NCI-H2227 treated with DMSO at 0.1 percent for 48 hours (cell line): ENCODE measurements at places on chromosomes 1 and 21.

DNA sequence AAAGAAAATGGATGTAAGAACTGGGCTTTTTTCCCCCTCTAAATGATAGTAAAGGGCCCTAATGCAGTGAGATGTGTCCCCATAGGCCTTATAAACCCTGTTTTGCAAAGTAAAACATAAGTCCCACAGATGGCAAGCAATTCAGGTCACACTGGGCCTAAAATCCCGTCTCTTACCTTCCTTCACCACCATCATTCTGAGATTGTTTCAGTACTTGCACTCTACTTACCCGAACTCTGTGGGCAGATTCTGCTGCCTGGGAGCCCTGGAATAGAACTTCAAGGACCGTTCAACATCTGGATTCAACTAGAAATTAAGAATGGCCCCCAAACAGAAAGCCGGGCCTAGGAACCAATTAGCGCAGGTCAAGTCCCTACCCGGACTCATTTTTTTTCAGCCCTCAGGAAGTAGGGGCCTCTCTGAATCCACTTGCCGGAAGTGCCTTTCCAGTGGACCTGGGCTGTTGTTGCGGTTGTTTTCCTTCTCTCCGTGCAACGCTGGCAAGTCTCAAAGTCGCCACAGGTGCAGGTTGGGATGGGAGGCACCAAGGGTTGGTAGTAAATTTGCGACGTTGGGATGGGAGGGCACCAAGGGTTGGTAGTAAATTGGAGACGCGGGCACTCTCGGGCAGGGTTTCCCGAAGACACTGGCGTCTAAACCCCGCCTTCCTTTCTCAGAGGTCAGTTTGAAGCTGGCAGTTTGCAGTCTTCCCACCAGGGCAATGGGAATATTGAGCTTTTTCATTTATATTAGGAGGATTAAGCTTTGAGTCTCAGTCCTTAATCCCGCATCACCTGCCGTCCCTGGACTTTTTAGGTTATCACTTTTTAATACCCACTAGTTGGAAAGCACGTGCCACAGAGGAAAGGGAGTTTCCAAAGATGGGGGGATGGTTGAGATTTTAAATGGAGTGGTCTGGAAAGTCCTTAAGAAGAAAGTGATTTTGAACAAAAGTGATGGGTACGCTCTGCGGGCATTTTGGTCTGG is at the start of gene TMEM69:
Gene TMEM69, plus strand, starts transcription at position 428 of the 987 bp plus-strand sequence. CDS start 2,888 bp downstream, outside the sequence.
- DNase-seq = peak; percentile 92

- DNase-seq = no peak
These were observed 164.2 kb downstream of the TTLL7 start for GRCh38 chr1:83834621-83835264.

- no peak for DNase-seq
These were observed 82.4 kb upstream of the LPGAT1 start for GRCh38 chr1:211912844-211913432.

DNA sequence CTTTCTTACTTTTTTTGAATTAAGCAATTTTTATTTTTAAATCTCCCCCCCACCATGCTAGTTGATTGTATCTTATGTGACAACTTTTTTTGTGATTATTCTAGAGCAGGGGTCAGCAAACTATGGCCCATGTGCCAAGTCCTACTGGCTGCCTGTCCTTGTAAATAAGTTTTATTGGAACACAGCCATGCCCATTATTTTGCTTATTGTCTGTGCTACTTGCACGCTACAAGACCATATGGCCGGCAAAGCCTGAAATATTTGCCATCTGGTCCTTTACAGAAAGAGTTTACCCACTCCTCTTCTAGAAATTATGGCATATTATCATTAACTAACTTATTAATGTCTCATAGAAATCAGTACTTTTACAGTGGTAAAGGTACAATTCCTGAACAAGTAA is 51.7 kb downstream of the AK5 start:
- no peak for DNase-seq

DNA sequence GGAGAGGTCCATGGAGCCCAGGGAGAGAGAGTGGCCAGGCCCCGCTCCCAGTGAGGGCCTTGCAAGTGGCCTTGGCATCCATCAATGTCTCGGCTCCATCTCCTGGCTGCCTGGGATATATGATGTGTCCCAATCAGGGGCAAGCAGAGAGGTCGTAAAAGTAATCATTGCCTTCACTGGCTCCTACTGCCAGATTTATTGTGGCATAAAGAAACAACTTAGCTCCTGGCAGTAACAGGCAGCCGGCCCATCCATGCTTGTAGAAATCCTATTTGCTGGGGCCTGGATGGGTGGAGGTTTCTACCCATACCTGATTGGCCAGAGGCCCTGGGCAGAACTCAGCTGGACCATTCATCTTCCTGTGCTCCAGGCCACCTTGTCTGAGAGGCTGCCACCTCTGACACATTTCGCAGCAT is 272.6 kb downstream of the MATN1 start:
- DNase-seq = no peak

GRCh38 chr1:29876902-29877301 is 640.6 kb downstream of the PTPRU start:
- DNase-seq = no peak

DNA sequence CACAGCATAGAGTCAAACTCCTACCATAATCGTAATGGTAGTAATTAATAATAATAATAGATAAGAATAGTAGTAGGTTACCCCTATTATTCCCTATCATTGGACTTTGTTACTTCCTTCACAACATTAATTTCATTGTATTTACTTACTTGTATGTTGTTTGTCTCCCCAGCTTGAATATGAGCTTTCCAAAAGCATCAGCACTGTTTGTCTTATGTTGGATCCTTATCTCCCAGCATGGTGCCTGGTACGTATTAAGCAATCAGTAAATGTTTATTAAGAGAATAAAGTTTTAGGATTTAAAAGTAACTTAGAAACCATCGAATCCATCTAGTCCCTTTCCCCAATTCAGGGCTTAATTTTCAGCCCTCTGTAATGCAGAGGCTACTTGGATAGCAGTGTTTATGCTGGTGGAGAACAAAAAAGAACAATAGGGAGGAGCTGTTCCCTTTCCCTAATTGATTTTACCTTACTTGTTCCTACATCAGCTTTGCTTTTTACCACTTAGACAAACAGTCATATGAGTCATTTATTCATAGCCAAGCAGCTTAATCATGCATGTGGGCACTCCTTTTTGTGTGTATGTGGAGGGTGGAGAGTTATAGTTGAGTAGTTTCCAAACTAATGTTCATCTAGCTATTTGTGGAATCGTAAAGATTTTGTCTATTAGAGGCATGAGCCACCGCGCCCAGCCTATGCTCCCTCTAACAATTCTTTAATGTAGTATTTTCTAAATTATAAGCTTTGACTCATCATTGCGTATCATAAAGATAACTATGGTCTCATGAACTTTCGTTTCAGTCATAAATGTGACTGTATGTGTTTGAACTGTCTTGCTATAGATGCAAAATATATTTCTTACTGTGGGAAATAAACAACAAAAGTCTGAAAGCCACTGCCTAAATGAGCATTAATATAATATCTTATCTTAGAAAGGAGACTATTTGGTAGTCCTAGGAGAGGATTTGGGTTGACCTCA is 20.9 kb upstream of the DR1 start:
- DNase-seq = no peak

DNA sequence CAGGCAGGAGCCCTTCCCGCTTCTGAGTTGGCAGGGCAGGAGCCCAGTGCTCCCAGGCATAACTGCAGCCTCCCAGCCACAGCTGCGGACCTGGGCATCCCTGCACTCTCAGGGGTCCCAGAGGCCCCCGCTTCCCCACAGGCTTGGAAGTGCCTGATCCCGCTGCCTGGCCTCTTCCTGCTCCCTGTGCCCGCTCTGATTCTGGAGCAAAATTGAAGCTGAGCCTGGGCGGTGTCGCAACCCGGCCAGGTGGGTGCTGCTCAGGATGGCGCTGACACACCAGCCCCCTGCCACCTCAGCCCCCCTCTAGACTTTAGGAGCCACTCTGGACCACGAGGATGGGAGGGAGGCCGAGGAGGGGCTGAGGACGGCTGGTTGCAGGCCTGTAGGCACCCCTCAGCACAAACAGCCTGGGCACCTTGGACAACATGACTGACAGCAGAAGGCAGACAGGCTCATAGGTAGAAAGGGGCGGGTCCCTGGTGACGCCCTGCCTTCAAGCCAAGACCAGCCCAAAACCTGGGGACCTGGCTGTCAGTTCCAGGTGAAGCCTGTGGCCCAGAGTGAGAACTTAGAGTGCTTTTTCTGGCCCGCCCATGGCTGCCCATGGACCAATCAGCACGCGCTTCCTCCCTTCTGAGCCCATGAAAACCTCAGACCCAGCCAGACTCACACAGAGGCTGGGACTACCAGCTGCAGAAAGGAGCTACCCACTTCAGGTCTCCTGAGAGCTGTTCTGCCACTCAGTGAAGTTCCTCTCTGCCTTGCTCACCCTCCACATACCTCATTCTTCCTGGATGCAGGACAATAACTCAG is 7.2 kb downstream of the HLCS start:
- no peak for DNase-seq

DNA sequence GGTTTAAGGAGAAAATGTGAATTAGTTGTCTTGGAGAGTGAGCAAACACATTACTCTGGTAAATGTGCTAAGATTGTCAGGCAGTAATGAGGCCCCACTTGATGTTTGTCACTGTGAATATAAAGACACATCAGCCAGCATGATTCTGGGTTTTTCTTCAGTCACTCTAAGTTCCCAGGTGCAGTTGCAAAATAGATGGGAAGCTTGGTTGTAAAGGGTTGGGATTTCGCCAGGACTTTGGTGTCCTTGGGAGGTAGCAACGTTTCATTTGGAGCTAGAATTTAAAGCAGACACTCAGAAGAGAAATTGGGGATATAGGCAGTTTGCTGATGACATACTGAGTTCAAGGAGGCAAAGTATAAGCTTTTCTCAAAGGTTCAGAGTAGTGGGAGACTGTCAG is 154.3 kb downstream of the MAST2 start:
- DNase-seq = no peak

DNA sequence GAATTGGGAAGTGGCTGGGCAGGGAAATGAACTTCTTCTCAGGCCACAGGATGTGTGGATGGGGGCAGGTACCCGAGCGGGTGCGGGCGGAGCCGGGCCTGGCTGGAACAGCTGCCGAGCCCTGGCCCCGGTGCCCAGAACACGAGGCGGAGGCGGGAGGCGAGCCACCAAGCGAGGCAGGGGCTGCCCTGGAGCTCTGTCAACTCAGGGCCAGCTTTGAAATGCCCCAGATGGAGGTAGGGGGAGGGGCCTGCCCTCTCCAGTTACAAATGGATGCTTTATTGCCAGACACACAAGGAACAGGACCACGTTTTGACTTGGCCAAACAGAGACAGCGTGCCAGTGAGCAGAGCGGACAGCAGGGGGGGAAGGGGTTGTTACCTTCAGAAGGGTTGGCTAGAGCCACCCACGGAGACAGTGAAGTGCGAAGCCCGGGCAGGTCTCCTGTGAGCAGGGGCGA is 240.4 kb downstream of the SDCCAG8 start:
- DNase-seq = no peak

- peak; percentile 48 for DNase-seq
These were observed 64.4 kb downstream of the KCTD3 start for GRCh38 chr1:215631489-215631888.

DNA sequence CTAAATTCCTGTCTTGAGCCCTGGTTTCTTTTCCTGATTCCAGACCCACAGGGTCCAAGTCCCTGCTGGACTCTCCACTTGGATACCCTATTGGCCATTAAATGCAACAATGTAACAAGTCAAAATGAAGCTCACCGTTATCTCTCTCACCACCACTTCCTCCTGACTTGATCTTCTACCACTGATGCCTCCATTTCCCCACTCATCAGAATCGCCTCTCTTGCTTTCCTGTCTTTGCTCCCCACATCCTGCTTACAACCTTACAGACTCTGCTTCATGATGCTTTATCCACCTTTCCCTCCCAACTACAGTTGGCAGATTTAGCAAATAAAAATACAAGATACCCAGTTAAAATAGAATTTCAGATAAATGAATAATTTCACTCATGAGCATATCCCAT is 343.8 kb downstream of the KCNH1 start:
- DNase-seq = no peak

DNA sequence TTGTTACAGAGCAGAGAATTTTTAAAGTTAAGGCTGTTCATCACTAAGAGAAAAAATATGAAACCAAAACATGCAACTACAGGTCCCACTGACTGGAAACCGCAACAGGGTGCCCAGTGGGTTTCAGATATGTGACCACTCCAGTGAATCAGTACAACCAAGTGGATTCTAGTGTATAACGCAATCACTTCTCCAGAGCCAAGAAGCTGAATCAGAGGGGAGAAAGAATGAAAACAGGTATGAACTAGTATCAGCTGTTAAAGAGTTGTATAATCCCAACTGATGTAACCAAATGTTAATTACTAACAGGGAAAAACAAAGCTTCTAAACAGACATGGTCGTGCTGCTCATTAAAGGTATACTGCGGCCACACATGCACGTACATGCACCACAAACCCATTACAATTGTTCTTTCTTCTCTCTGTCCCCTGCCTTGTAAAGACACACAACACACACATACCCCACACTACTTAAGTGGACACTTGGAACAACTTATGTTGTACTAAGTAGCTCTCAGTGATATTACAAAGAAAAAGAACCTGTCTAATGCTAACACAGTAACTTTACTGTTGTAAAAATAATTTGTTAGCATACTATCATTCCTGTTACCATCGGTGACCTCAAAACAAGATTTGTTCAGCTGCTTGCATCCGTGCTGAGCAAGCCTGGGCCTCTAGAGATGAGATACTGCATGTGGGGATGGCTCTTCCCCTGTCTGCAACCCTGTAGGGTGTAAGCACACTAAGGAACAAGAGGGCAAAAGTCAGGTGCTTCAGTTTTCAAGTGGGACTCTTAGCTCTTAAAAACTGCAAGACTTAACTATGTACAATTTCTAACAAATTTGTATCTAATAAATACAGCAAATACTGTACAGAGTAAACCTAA is 74.2 kb downstream of the PTPN14 start:
- DNase-seq = no peak

- DNase-seq = no peak
These were observed 54.1 kb downstream of the RIPK4 start for GRCh38 chr21:41712730-41713129.

DNA sequence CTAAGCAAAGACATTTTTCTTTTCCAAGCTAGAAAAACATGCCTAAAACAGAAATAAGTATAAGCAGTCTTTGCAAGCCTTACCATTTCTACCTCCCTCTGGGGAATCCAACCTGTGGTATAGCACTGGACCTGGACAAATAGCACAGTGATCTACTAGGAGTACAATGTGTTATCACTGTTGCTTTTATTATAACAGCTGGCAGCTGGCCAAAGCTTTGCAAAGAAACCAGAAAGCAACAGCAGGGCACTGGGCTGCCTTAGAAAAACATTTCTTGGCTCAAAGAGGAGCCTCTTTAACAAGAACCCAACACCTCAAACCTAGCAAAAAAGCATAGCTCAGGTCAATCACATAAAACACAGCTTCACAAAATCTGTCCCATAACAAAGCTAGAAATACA is 294.5 kb upstream of the GREM2 start:
- no peak for DNase-seq

GRCh38 chr1:160374306-160375110 is 7.6 kb downstream of the NHLH1 start:
- DNase-seq = no peak

DNA sequence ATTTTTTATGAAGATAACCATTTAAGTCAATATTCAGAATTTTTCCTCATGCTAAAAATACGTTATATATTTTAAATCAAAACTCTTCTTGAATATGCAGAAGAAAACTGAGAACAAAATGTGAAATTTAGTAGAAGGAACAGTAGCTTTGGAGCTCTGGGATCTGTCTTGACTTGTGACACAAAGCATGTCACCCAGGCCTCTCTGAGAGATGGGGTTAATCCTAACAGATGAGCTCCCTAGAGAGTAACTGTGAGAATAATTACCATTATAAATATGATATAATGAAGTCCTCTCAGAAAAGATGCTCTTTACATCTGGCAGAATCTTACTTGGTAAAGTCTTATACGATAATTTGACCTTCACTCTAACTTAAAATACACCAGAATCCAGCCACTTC is 272.0 kb downstream of the PTPRC start:
- no peak for DNase-seq
